ENCODE measurements at places on chromosomes 7 and 10.

GRCh38 chr7:133781486-133782090 lies 345.6 kb upstream of the LRGUK start:
- no peak for DNase-seq

DNA sequence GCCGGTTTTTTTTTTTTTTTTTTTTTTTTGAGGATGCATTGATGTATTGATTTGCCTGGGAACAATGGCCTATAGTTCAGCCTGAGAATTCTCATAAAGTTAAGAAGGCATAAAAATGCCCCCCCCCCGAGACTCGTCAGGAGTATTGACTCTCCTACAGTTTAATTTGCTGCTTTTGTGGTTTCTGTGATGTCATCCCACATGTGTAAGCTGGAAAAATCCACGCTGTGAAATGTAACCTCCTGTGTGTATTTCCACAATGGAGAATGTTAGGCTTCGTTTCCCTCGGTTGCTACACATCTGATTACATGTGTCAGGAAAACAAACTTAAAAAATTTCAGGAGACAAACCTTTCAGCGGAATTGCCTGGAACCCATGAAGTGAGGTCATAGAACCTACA lies 117.9 kb downstream of the FANK1 start:
- no peak for DNase-seq

- no peak for DNase-seq
Observed at GRCh38 chr10:111347386-111348013, 270.7 kb downstream of the ADRA2A start.

DNA sequence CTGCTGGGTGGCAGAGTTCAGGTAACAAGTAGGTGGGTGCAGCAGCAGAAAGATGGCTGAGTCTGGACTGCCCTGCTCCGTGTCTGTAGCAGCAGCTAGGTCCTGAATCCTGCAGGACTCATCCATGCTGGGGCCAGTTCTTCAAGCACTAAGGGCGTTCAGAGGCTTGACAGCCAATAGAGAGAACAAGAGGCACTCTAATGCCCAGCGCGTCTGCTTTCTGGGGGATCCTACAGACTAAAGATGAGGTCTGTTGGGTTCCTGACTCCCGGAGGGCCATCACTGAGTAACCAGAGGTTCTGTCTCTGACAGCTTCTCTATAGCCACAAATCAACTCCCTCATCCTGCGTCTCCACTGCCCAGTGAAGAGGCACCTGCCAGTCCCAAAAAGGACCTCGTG lies 125.5 kb downstream of the PTPN20 start:
- no peak for DNase-seq

- no peak for DNase-seq
Observed at GRCh38 chr7:155293721-155294510, 3.8 kb upstream of the INSIG1 start.

DNA sequence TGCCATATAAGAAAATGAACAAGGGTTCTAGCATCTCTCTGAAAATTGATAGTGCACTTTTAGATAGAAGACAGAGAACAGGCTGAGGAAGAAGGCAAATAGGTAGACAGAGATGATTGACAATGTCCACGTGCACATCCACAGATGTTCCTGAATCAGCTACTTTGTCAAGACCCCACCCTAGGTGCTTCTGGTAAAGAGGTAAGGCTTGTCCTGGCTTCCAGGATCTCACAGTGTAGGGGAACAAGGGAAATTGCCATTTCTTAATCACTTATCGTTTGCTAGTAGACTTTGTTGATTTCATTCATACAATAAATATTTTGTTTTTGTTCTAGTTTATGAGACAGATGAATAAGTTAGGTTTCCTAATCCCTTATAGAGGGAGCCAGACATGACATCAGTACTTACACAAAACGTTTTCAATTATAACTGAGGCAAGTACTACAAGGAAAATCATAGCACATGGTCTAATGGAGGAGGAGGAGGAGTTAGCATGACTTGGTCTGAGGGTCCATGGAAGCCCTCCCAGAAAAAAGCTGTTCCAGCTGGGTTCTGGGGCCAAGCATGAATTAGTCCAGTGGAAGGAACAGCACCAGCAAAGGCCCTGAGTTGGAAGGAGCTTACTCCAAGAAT lies 115.9 kb upstream of the ARID5B start:
- DNase-seq: no peak

DNA sequence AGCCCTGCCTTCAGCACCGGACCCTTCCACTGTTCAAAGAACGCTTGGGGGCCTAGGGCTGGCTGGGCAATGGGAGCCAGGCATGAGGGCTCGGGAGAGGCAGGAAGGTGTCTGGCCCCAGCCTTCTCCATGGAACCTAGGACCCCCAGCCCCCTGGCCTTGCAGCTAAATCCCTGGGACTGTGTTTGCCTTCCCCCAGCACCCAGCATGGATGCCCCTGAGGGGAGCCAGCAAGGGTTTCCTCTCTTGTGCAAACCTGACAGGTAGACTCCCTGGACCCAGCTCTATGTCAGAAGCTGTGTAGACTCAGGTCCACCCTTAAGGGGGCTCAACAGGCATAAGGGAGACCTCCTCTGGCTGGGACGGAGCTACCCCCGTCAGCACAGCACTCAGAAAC lies 288.0 kb downstream of the GRID1 start:
- DNase-seq: no peak

GRCh38 chr7:108285003-108285368 lies 154.8 kb upstream of the LAMB4 start:
- DNase-seq: no peak

DNA sequence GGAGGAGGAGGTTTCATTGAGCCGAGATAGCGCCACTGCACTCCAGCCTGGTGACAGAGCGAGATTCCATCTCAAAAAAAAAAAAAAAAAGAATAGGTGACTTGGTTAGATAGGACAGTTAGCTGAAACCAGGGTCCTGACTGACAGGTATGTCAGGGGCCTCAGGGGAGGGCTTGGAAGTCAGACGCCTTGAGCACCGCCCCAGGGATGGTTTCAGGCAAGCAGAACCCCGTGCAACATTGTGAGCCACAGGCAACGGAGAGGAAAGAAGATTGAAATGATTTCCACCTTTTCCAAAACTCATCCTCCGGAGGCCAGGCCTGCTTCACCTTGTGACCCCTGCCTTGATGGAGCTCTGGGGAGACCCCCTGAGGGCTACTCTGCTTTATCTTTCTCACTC lies 8.6 kb downstream of the UCMA start:
- no peak for DNase-seq

DNA sequence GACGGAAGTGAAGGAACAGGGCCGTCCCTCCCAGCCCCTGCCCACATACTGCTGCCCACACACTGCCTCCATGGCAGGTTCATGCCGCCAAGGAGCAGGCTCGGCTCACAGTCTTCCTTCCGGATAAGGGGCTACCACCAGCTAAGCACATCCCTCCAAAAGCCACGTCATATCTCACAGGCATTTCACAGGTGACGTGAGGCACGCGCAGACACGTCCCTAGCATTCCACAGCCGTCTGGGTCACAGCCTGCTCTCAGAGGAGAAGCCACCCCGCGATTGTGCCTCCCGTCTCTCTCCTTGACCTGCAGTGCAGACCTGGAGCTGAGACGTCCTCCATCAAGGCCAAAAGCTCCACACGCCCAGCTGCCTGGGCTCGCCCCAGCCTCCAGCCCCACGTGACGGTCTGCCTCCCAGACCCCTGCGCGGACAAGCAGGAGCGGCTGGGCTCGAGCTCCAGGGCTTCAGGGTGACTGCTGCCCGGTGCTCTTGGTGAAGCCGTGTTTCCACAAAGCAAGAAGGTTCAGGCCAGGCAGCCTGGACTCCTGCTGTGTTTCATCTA lies 114.0 kb downstream of the MAD1L1 start:
- no peak for DNase-seq

DNA sequence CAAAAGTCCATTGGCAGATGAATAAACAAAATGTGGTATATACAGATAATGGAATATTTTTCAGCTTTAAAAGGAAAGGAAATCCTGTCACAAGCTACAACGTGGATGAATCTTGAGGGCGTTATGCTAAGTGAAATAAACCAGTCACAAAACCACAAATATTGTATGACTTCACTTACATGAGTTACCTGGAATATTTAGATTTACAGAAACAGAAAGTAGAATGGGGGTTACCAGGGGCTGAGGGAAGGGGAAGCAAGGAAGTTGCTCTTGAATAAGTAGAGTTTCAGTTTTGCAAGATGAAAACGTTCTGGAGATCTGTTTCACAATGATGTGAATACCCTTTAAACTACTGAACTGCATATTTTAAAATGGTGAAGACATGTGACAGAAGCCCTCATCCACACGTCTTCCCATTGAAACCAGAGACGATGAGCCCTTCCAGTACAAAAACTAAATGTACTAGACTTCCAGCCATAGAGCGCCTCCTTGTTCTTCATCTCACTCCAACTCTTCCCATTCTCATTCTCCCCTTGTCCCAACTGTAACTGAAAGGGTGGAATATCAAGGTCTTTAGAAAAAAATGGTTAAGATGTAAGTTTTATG lies 62.4 kb downstream of the MICU1 start:
- no peak for DNase-seq

GRCh38 chr7:129351320-129351719 lies 82.9 kb upstream of the STRIP2 start:
- DNase-seq: no peak

GRCh38 chr7:91050677-91051076 lies 213.6 kb upstream of the FZD1 start:
- DNase-seq: no peak

- no peak for DNase-seq
Observed at GRCh38 chr7:43725251-43725650, 4.1 kb downstream of the COA1 start.

- DNase-seq: no peak
Observed at GRCh38 chr7:80686576-80686975, 48.1 kb downstream of the CD36 start.

DNA sequence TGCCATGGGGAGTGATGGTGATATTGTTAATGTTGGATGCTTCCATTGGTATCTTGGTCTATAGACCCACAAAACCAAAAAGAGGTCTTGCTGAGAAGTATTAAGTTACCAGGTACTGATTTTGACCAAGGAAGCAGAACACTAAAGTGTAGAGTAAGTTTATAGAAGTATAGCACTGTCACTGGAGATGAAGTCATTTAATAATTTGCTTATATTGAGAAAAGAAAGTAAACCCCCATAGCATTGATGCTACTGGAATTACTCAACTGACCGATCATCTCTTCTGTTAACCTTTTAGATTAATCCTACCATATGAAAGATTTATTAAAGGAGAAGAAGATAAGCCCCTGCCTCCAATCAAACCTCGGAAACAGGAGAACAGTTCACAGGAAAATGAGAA lies 183.2 kb downstream of the RTKN2 start:
- no peak for DNase-seq

DNA sequence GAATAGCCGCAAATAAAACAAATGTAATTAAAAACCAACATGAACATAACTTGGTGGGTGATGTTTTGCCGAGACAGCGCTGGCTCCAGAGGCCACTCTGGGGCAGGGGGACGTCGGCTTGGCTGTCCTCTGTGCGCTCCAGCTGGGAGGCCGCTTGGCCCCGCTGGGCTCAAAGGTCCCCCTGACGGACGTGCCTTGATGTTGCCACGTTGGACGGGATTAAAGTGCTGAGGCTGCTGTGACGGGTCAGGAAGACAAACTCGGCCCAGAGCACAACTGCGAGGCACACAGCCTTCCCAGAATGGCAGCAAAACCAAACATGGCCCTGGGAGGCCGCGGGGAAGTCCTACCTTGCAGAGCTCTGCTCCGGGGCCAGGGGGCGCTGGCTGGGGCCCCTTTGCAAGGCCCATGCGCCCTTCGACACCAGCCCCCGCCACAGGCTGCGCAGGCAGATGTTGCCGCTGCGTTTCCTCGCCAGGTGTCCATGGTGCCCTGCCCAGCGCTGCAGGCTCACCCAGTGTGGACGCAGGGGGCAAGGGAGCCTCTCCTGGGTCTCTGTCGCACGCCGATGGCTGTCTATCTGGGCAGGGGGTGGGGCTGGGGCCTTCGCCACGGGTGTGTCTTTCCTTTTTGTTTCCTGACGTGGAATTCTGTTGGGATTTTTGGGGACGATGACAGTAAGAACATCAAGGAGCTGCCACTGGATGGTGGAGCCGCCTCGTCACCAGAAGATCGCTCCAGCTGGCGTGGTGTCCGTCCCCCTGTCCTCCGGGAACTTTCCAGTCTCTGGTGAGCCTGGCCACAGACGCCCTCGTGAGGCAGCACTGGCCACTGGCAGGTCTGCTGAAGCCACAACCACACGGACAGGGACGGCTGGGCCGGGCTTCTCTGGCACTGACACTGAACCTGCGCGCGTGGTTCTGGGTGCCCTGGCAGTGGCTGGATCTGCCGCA lies 99.6 kb upstream of the DIP2C start:
- no peak for DNase-seq

All from AG04449 (cell line).